Kidney epithelial cell (primary cell): ENCODE measurements at places on chromosomes 5 and 9.

DNA sequence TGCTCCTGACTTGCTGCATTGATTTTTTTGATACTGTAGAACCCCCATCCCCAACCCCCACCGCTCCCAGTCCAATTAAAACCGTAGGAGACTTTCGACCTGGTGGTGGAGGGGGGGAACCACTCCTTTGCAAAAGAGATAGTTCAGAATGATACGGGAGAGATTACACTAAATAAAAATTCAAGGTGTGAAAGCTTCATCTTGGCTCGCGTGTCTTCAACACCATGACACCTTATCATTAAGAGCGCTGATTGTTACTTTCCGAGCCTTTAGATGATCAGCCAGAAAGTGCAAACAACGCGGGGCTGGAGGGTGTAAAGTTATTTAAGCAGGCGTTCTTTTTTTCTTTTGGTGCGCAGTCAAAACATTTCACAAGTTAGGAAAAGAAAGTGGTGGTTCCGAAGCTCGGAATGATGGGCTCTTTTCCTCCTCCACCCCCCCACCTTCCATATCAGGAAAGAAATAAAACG lies 1.3 kb upstream of the ZNF462 start:
- no peak for DNase-seq

DNA sequence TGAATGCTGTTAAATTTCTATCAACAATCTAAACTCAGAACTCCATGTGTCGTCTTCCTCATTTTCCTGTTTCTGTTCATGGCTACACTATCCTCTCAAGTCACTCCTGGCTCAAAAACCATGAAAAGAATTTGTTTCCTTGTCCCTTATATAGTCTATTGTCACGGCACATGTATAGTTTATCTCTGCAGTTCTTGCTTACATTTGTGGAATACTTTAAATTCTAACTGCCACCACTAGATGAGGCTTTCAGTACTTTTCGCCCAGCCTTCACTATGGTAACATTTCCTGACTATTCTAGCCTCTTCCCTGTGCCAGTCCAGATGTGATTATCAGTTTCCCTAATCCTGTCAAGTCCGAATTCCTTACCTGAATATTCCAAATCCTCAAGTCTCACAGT lies 34.6 kb downstream of the PKD2L2 start:
- no peak for DNase-seq

DNA sequence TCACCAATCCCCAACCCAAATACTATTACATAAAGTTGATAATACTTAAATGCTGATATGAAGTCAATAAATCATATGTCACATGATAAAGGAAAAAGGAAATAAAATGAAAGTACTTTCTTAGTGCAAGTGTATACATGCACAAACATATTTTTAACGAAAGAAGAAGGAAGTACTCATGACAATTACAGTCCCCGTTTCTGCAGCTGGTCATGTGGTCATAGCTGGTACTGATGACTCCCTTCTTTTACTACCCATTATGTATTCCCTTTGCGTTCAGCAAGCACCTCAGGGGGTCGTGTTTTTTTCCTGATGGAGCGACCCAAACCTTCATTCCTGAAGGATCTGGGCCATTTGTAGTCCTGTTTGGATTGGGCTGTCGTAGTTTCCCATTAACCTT lies 27.3 kb downstream of the CENPP start:
- no peak for DNase-seq

- no peak for DNase-seq
Observed at GRCh38 chr5:33371660-33372059, 69.1 kb upstream of the TARS1 start.

GRCh38 chr5:77073667-77074066 lies 13.4 kb downstream of the ZBED3 start:
- no peak for DNase-seq

DNA sequence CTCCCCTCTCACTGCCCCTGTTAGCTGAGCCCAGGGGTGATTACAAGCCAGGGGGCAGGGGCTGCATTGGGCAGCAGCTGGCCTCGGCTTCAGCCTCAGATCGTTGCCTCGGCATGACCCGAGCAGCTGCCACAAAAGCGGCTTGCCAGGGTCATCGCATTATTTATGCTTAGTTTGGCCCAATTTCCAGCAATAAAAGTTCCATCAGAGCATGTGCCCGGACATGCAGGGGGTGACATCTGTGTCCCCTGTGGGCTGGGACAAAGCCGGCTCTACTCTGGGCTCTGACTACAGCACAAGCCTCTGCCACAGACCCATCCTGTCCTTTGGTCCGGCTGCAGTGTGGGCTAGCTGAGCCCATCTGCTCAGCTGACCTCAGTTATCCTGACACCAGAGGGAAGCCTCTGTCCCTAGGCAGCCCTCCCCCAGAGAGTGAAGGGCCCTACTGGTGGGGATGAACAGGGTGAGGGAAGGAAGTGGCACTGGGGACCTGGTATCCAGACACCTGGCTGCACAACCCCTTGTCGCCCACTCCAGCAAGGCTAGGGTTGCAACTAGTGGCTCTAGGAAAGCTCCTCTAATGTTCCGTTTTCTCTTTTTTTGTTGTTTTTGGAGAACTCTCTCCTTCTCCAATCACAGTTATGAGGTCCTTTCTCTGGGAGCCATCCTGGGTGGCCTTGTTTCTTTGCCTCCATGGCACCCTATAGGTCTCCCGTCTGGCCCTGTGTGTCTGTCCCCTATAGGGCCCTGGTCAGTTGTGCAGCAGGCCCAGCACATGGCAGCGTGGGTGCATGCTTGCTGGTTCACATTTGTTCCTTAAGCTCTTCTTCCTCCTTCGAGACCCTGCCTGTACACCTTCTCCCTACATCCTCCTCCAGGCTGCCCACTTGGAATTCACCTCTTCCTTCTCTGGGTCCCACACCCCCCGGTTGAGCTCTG lies 13.3 kb upstream of the GADD45G start:
- no peak for DNase-seq

DNA sequence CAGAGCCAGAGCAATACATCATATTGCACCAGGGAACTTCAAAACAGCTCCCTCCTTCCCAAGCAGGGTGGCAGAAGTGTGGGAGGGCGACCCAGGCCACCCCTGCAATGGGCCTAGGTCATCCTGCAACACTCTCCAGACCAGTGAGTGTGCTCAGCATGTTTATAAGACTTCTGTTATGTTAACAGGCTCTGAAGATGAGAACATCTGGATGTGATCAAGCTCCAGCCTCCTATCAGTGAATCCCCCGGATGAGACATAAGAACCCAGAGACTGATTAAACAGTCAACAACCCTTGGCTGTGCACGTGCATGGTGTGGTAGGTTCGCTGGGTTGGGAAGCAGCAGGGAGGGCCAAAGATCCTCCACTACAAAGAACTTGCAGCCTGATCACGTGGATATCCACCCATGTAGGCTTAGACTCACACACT lies 63.3 kb downstream of the ABCA1 start:
- DNase-seq: no peak

DNA sequence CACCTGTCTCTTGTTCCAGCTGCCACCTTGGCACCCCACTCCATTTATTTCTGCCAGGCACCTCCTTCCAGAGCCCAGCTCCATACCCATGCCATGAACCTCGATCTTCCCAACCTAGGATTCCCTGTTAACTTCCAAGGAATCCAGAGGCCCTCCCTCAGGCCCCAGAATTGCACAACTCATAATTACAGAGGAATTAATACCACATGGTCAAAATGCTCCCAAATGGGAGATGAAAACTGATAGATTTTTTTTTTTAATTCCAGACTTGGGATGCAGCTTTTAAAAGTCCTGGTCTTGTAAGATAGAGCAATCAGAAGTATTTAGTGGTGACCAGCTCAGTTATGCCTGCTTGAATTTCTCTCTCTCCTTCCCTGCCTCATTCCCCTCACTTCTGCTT lies 96.2 kb upstream of the CCDC112 start:
- no peak for DNase-seq

DNA sequence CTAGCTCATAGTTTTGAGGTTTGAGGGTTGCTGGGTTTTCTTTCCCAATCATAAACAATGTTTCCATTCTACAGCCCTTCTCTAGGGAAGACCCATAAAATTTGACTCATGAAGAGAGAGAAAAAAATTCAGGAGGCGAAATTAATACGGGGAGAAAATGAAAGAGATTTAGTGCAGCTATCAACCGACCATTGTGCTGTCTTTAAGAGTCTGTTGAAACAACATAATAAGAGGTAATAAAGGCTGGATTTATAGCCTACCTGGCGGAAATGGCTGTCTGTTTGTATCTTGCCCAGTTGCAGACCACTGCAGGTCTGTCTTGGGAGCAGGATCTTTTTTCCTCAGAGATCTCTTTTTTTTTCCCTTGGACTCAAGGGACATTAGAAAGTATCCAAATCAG lies 66.9 kb downstream of the TLR4 start:
- DNase-seq: no peak

GRCh38 chr5:172607213-172607793 lies 33.8 kb upstream of the NEURL1B start:
- no peak for DNase-seq

DNA sequence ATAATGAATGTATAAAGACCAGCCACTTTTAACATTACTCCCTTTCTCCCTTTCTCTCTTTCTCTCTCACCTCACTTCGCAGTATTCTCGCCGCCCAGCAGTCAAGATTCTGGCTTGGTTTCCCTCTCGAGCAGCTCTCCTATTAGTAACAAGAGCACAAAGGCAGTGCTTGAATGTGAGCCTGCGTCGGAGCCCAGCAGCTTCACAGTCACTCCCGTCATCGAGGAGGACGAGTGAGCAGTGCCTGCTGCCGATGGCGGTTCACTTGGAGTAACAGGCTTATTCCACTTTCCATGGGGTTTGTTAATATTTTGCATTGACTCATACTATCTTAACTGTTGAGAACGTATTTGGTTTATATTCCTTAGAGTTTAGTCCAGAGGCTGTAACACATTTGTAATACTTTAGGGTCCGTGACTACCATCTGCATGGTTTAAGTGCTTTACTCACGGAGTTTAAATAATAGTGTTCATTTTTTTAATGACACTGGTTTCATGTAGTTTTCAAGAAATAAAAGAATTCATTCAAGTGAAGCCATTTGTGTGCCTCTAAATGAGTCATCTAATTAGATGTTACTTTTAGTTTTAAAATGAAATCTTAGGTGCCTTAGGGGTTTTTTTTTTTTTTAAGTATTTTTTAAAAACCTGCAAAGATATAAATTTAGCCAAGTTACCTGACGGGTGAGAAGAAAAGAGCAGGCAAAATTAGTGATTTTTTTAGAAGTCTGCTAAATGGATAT lies 8.4 kb upstream of the DMRT3 start:
- DNase-seq: no peak

DNA sequence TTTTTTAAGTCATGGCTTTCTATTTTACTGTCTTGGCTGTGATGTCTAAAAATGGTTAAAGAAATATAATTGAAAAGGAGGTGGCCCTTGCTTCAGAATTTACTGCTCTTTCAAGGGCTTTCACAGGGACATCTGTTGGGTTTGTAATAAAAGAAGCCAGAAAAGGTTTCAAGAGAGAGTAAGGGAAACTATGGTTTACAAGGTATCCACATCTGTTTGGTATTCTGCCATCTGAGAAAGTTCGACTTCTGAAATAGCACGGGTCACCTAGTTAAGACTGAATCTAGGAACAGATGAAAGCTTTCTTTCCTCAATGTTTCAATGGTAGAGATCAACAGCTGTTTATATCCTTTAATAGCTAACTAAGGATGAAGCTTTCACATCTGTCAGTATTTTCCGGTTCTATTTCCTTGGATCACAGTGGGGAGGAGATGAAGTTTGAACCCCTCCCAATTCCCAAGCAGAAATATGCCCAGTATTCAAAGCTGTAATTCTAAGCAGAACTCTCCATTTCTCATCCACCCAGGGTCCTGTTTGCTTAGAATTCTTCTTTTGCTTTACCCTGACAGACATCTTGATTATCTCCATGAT lies 72.8 kb upstream of the IFNK start:
- DNase-seq: no peak

GRCh38 chr5:153863951-153864350 lies 174.8 kb downstream of the FAM114A2 start:
- DNase-seq: no peak

GRCh38 chr9:21871256-21871975 lies 69.0 kb downstream of the MTAP start:
- no peak for DNase-seq

DNA sequence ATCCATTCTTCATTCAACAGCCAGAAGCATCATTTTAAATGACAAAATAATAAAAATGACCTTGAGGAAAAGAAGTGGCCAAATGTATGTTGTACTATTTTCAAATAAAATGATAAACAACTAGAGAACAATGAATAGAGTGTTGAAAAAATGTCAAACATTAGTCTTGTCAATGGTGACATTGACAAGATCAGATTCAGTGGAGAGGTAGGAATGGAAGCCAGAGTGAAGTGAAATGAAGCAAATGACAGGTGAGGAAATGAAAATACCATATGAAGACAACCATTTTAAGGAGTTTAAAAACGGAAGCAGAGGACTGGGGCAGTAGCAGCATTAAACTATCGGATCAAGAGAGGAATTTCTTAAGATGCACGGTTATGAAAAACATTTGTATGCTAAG lies 38.2 kb upstream of the COX7C start:
- DNase-seq: no peak

DNA sequence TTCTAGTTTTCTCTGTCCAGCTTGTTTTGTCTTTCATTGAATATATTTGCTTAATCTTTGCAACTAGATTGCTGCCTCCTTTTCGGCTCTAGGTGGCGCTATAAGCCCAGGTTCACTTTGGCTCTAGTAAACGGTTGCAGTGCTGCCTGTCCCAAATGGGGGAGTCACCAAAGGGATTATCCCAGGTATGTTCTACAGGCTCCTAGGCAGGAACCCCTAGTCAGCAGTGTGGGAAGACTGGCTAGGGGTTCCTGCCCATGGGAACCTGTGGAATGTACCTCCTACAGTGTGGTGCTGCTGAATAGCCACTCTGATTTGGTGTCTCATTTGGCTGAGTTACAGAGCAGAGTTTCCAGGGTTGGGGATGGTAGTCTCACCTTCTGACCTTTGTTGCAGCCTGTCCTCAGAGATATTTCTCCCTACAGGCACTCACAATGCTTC lies 85.2 kb downstream of the ARSB start:
- DNase-seq: no peak

DNA sequence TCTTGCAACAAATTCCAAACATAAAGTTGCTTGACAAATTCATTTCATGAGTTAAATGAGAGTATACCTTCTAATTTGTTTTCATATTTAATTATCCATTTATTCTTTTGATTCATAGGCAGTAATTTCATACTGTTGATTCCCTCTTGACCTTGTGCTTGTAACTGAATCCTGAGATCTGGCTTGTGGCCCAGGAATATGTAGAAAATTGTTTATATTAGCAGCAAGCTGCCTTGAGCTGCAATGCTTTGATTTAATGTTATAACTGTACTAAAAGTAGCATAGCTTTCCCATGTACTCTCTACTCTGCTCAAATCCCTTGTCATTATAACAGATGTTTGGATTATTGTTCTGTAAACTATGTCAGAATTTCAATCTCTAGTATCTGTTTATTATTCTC lies 780.7 kb downstream of the NR2F1-AS1 start:
- no peak for DNase-seq

- DNase-seq: no peak
Observed at GRCh38 chr5:154200221-154200620, 9.7 kb downstream of the GALNT10 start.

- DNase-seq: peak; percentile 47
Observed at GRCh38 chr5:141681695-141682641, at the start of gene ARAP3. Gene ARAP3, minus strand, starts transcription at chr5:141682230. Its CDS starts 1,744 bp downstream, at chr5:141680486.

- DNase-seq: no peak
Observed at GRCh38 chr5:159660401-159660800, 255.9 kb upstream of the ADRA1B start.
